ENCODE measurements at places on chromosomes 4 and X.

DNA sequence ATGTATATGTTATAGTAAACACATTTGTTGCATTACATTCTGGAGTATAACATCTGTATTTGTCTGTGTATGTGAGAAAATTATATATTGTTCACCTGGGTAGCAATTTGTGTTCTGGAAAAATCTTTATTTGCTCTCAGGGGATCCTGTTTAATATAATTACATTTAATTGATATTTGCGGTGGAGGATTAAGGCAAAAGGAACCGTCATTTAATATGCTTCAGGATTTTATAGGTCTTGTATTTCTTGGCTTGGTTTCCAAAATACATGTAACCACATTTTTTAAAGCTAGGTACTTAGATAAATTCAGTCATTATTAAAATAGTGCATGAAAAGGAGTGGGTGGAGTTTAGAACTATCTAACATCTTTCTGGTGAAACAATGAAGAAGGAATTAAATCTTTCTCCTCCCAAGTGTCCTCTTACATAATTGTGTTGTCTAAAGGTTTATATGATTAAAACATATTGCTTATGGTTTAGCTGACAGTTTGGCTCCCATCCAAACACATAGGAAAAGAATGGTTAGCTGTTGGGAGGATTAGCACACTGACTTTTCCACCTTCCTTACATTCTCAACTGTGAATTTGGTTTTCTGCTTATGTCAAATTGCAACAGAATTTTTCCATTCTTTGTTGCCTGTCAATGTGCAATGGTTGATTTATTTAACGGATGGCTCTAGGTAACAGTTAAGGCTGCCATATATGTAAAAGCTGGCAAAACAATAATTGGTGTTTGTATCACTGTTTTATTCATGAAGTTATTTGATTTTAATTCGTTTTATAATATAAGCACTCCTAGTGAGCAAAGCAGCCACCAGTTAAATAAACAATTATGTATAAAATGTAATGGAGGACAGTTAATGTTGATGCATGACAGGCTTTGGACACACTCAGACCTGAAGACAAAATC is 250.8 kb upstream of the SFRP2 start:
- DNase-seq, result no peak

GRCh38 chr4:162350331-162350730 is 186.5 kb upstream of the FSTL5 start:
- DNase-seq, result no peak

DNA sequence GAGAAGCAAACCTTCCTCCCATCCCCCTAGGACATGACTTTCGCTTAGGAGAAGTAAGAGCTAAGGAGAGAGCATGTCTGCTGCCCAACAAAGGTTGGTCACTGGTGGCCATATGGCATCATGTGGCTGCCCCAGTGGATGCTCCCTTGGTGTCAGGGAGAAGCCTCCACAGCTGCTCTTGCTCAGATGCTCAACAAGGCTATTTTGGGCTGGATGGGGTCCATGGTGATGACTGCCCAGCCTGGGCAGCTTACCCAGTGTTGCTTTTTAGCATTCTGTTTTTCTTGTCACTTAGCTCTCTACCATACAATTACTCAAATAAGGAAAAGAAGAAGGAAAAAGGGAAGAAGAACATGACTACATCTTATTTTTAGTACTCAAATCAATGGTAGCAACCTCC is 48.9 kb upstream of the PPARGC1A start:
- DNase-seq, result no peak

DNA sequence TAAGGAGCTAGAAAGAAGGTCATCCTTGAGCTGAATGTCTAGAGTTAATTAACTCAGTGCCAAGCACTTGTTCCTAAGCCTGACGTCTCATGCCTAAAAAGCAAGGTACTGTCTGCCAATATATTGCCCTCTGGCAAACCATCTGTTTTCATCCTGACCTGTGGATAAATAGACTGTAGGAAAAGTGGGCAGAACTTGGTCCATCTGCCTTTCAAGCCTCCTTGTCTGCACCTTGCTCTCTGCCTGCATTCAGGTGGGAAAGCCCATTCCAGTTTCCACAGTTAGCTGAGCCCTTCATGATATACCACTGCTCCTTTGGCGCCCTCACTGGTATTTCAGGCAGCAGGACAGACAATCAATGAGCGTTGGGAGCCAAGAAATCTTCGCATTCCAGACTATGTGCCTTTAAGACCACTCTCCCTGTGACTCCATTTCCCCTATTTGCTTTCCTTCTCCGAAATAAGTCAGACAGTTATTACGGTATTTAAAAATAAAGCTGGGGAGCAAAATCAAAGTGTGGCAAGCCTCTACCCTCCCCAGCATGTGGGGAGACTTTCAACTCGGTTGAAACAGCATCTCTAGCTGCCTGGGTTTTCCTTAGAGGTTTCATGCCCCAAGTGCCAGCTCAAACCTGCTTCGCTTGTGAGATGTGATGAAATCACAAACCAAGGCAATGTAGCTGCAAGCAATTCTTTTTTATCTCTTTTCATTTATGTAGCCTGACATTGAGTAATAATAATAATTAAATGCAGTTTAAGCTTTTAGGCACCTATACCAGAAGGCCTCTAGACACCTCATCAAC is 2.5 kb upstream of the CCDC149 start:
- DNase-seq, result no peak

GRCh38 chrX:151702741-151703340 is 7.6 kb downstream of the PRRG3 start:
- no peak for DNase-seq

- DNase-seq, result no peak
Measured at GRCh38 chr4:181507180-181507835, 735.9 kb upstream of the TENM3 start.

- no peak for DNase-seq
Measured at GRCh38 chr4:23279377-23279986, 586.7 kb downstream of the GBA3 start.

- no peak for DNase-seq
Measured at GRCh38 chrX:149365061-149365460, 140.0 kb downstream of the IDS start.

GRCh38 chrX:41014776-41015360 is 70.4 kb upstream of the USP9X start:
- no peak for DNase-seq

GRCh38 chrX:63115196-63115595 is 235.9 kb downstream of the SPIN4 start:
- no peak for DNase-seq

GRCh38 chr4:185651137-185651677 is 115.9 kb upstream of the PDLIM3 start:
- DNase-seq, result no peak

GRCh38 chr4:23991444-23991843 is 101.6 kb upstream of the PPARGC1A start:
- DNase-seq, result no peak

DNA sequence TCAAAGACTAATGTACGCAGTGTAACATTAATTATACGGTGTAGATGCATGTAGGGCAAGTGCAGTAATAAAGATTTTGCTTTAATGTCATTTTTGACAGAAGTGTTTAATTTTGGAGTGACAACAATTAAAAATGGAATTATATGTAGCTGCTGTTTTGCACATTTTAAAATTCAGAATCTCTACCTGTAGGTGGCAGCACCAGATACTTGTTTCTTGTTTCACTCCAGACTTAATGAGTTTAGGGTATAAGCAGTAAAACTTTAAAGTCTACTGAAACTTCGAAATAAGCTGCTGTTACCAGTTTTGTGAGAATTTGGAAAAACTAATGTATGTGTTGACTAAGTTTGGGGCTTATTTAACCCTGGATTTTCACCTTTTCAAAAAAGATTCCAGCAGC is 144.9 kb downstream of the POLA1 start:
- DNase-seq, result no peak

GRCh38 chr4:75939890-75940691 is 722 bp downstream of the NAAA start:
- peak; percentile 41 for DNase-seq

GRCh38 chr4:142600952-142601351 is 245.1 kb downstream of the INPP4B start:
- DNase-seq, result no peak

DNA sequence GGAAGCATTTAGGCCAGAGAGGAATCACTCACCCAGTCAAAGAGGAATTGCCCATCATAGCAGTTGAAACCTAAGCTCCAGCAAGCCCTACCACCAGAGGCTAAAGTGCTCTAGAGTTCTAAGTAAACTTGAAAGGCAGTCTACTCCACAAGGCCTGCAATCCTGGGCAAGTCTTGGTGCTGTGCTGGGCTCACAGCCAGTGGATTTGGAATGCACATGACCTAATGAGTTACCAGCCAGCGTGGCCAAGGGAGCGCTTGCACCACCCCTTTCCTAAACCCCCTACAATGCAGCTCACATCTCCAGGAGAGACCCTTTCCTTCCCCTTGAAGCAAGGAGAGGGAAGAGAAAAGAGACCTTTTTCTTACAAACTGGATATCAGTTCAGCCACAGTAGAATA is 445.7 kb downstream of the GASK1B start:
- DNase-seq, result no peak

DNA sequence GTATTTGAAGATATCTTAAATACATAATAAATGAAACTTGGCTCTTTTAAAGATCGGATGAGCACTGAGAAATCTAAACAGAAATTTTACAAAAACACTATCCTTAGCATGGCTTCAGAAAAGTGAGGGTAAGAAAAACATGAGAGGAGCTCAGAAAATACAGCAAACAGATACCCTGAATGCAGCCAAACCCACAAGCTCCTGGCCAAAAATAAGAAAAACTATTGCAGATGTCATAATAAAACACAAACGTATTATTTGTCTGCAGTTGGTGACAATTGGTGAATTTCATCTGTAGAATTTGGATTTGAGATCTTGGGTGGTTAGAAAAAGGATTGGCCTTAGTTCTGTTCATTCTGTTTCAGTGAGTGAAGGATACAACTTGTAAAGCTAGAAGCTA is 603.9 kb downstream of the INPP4B start:
- no peak for DNase-seq

Data from stimulated activated CD8-positive, alpha-beta memory T cell treated with anti-CD3 and anti-CD28 coated beads, Interleukin-7, amount 100 ng/mL, for 1 hour (primary cell).